Muscle of back (tissue), 13 donors: ENCODE measurements at places on chromosomes 1 and 21.
A peak's percentile ranks its signal among the peaks of the same experiment; 100 is the strongest.

DNA sequence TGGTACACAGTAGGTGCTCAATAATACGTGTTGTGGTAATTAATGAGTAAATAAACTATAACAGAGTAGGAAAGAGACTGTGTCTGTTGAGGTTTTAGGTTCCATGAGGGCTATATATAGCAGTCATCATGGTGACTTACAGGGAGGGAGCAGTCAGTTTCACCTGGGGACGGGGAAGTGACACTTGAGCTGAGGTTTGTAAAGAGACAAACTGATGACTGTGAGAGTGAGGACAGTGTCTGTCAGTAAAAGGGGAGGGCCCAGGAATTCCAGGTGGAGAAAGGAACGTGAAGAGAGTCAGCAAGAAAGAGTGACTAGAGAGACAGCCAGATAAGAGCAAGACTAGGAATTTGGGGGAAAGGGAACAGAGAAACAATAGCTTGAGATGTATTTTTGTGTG is 30.2 kb downstream of the ABCA4 start:
- no peak for DNase-seq

DNA sequence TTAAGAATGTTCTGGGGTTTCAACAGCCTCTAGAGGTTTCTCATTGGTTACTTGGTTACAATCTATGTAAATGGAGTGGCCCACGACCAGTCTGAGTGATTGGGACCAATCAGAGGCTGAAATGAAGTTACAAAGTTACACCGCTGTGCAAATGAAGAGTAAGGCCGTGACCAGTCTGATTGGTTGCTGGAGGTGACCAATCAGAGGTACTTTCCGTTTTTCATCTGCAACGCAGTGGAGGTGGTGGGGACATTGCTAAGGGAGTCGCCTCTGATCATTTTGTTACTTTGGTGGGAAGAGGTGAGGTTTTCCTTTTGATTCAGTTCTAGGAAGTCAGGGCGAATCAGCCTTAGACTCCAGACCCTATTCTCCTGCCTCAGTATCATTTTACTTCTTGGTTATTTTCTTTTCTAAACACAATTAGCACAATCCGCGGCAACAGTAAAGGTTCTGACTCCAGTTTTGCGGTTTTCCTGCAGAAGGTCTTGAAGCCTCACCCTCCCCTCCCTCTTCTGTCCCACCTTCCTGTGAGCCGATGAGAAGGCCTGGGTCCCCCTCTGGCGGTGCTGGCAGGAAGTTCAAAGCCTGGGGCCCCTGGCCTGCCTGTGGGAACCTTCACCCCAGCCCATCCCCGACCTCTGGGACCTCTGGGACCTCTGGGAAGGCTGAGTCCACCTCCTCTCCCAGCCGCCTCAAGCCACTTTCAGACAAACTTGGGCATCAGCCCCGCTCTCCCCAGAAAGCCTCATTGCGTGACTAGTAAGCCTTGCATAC is 38.7 kb upstream of the TTC34 start:
- no peak for DNase-seq

GRCh38 chr1:68496680-68497357 is at the start of gene DEPDC1:
TSS of gene DEPDC1 (minus strand) at chr1:68497082. CDS start at chr1:68496999, 83 bp downstream.
- DNase-seq: peak; percentile 99

- DNase-seq: peak; percentile 92
These were observed 1.8 kb upstream of the CDKN2C start for GRCh38 chr1:50968158-50968820.

GRCh38 chr21:38489729-38490128 is 8.5 kb downstream of the ERG start:
- no peak for DNase-seq

DNA sequence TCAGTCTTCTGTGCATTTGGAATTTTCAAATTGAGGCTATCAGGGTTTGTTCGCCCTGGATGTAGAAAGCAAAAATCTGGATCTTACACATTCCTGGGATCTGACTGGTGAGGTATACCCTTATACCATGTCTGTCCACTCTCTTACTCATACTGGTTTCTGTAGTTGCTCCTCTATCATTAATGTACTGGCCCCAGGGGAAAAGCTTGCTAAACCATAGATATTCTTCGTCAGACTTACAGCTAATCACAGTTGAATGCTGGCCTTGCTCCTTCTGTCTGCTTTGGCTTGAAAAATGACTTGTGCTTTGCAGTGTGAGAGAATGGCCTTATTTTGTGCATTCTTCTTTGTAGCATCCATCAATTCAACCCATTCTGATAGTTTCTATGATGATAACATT is 30.5 kb downstream of the TBCE start:
- DNase-seq: peak; percentile 92

DNA sequence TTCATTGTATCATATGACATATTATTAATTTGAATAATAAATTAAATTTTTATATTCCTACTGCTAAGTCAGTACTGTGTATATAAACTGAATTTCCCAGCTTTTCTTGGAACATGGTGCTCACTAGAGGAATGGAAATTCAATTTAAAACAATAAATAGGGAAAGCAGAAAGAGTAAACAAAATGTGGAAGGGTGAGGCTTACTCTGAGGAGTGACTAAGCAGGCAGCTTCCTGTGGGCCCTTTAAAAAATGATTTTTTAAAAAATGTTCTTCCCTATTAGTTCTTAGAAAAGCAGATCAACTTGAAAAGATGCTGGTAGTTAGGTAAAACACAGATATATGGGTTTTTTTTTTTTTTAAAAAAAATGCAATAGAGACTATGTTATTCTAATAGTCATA is 49.5 kb upstream of the S1PR1 start:
- DNase-seq: no peak

DNA sequence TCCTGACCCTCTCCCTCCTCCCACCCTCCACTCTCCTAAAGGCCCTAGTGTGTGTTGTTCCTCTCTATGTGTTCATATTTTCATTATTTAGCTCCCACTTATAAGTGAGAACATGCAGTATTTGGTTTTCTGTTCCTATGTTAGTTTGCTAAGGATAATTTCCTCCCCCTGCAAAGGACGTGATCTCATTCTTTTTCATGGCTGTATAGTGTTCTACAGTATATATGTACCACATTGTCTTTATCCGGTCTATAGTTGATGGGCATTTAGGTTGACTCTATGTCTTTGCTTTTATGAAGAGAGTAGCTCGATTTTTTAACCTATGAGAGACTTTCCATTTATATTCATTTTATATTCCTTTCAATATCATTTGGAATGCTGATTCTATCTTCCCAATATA is 7.9 kb upstream of the PTBP2 start:
- DNase-seq: no peak

DNA sequence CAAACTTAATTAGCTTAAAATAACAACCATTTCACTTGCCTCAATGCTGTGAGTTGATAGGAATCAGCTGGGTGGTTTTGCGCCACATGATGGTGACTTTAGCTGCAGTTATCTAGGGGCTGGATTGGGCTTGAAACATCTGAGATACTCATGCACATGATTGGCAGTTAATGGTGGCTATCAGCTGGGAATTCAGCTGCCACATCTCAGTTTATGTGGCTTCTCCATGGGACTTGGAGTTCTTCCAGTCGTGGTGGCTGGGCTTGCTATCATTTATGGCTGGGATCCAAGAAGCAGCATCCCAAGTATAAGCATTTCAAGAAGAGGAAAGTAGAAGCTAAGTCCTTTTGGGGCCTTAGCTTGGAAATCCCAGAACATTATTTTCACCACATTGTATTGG is 36.4 kb downstream of the PDC start:
- peak; percentile 12 for DNase-seq

DNA sequence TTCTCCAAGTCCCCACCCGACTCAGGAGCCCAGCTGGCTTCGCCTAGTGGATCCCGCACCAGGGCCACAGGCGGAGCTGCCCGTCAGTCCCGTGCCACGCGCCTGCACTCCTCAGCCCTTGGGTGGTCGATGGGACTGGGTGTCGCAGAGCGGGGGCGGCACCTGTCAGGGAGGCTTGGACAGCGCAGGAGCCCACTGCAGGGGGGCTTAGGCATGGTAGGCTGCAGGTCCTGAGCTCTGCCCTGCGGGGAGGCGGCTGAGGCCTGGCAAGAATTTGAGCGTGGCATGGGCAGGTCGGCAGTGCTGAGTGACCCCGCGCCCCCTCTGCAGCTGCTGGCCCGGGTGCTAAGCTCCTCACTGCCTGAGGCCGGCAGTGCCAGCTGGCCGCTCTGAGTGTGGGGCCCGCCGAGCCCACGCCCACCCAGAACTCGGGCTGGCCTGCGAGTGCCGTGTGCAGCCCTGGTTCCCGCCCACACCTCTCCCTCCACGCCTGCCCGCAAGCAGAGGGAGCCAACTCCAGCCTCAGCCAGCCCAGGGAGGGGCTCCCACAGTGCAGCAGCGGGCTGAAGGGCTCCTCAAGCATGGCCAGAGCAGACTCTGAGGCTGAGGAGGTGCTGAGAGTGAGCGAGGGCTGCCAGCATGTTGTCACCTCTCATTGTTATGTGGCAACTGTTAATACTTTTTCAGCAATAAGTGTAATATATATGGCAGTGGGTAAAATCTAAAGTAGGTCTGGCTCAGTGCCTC is 548.4 kb upstream of the BRINP3 start:
- no peak for DNase-seq

DNA sequence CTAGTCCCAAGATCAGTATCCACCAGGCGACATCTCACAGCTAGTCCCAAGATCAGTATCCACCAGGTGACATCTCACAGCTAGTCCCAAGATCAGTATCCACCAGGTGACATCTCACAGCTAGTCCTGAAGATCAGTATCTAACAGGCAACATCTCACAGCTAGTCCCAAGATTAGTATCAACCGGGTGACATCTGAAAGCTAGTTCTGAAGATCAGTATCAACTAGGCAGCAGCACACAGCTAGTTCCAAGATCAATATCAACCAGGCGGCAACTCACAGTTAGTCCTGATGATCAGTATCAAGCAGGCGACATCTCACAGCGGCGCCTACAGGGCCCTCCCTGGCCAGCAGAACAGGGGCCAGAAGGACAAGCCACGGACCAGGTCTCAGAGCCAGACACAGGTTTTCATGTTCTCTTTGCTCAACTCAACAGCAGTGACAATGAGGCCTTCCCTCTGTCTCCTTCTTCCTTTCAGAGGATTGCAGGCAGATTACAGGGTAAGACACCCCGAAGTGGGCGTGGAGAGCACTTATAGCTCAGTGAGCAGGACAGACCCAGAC is 32.5 kb downstream of the NPHP4 start:
- no peak for DNase-seq

GRCh38 chr1:233834609-233835008 is 69.9 kb upstream of the SLC35F3 start:
- no peak for DNase-seq

DNA sequence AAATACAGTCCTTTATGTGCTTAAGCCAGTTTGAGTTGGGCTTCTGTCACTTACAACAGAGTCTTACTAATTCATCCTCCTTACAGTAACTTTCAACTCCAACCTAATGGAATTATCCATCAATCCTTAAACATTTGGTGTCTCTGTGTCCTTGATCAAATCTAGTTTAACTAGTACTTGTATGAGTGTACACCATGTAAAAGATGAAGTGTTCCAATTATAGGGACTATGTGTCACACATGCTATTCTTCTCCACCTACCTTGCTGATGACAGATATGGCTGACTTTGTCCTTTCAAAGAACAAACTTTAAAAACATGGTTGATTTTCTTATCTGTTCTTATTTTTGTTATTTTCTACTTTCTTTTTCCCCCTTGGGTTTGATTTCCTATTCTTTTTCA is 60.4 kb upstream of the NBPF3 start:
- no peak for DNase-seq

GRCh38 chr1:172377565-172377964 is 42.9 kb upstream of the C1orf105 start:
- DNase-seq: no peak

GRCh38 chr1:160342953-160343869 is at the start of the genes COPA and NCSTN:
TSS of gene COPA (minus strand) at chr1:160343250. CDS start at chr1:160343170, 80 bp downstream.
TSS of gene NCSTN (plus strand) at chr1:160343383. CDS start at chr1:160343397, 14 bp downstream.
- DNase-seq: peak; percentile 97

DNA sequence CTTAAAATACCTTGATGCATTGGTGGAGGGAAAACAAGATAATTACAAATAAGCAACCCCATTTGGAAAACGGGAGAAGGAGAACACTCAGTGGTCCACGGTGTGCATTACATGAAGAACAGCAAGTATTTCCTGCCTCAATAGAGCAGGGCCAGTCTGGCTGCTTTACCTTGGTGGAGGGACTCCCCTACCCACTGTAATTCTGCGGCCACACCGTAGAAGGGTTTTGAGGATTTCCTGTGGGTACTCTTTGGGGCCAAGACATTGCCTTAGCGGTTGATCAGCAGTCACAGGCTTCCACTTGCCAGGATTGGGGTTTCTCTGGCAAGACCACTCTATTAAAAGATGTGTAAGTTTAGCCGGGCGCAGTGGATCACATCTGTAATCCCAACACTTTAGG is 16.3 kb upstream of the TMEM54 start:
- no peak for DNase-seq

GRCh38 chr1:209363112-209363511 is 220.4 kb upstream of the CAMK1G start:
- no peak for DNase-seq

GRCh38 chr1:244800821-244801220 is 34.6 kb upstream of the COX20 start:
- DNase-seq: no peak
